Sigmoid colon (tissue), 7 donors: ENCODE measurements at places on chromosomes 4 and X.

GRCh38 chr4:89000844-89001360, 56.1 kb downstream of the FAM13A start:
- DNase-seq: no peak

DNA sequence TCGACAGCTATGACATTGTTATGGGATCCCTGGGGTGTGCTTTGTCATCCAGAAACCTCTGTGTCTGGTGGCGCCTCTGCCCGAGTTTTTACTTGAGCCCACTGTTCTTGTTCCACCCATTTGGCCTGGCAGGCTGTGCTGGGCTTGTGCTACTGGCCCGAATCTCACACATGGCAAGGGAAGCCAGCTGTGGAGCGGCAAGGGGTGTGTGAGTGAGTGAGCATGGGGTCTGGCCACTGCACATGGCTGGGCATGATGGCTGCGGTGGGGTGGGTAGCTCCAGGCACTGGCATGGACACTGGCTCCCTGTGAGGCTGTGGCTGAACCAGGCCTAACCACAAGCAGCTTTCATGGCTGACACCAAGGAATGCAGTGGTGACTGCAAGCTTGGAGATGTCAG, 89.2 kb downstream of the DACH2 start:
- DNase-seq: no peak

- no peak for DNase-seq
These were observed 84.4 kb downstream of the CFAP299 start for GRCh38 chr4:80419946-80420345.

DNA sequence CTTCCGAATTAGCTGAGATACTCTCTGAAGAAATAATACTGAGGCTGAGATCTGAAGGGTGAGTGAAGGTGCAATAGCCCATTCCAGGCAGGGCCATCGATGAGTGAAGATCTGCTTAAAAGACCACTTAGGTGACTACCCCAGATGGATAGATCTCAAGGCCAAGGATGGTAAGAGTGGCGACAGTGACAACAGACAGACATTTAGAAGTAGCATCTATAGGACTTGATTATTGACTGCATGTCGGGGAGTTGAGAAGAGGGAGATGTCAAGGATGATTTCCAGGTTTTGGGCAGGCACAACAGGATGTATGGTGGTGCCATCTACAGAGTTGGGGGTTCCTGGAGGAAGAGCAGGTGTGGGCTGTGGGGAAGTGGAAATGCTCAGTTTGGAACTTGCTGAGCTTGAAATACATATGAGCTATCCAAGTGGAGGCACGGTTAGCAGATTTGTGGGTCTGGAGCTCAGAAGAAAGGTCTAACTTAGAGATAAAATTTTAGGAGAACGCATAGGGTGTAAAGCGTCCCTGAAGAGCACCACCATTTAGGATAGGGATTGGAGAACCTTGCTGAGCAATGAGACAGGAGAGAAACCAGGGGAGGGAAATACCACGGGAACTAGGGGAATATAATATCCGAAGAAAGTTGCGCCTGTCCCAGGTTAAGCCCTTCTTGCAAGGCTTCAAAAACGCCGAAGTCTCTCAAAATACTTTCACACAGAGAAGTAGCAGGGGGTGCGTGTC, 688 bp downstream of the UFSP2 start:
- DNase-seq: peak; percentile 60

DNA sequence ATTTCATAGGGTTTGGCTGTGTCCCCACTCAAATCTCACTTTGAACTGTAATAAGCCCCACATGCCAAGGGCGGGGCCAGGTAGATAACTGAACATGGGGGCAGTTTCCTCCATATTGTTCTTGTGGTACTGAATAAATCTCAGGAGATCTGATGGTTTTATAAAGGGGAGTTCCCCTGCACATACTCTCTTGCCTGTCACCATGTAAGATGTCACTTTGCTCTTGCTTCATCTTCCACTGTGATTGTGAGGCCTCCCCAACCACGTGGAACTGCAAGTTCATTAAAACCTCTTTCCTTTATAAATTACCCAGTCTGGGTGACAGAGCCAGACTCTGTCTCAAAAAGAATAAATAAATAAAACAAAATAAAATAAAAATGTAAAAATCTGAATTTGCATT, 95.9 kb downstream of the PDS5A start:
- no peak for DNase-seq

GRCh38 chrX:97326456-97326855, 442.7 kb downstream of the RPA4 start:
- DNase-seq: no peak

GRCh38 chrX:19162851-19163250, 40.6 kb upstream of the ADGRG2 start:
- no peak for DNase-seq

- DNase-seq: no peak
These were observed 28.8 kb downstream of the RPS6KA3 start for GRCh38 chrX:20237864-20238263.

DNA sequence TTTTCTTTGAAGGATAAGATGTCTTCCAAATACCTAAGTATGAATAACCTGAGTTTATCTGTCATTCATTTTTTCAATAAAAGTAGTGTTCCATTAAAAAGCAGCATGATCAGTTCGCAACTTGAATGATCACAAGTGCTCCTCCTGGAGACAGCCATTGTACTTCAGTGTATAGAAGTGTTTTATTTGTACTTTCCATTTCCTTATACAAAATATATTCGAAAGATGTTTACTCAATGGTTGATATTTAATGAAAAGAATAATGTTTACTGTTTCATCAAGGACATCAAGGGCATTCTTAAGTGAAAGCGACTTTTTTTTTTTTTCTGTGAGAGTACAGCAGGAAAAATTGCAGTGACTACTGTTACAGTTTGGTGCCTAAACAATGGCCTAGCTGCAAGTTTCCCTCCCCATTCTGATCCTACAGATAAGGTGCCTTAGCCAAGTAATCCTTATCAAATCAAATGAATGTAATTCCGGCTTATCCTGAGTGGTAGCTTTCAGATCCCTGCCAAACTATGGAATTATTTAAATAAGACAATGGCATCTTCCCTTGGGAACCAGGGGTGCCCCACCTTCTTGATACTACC, 69.0 kb upstream of the IL15 start:
- DNase-seq: no peak

DNA sequence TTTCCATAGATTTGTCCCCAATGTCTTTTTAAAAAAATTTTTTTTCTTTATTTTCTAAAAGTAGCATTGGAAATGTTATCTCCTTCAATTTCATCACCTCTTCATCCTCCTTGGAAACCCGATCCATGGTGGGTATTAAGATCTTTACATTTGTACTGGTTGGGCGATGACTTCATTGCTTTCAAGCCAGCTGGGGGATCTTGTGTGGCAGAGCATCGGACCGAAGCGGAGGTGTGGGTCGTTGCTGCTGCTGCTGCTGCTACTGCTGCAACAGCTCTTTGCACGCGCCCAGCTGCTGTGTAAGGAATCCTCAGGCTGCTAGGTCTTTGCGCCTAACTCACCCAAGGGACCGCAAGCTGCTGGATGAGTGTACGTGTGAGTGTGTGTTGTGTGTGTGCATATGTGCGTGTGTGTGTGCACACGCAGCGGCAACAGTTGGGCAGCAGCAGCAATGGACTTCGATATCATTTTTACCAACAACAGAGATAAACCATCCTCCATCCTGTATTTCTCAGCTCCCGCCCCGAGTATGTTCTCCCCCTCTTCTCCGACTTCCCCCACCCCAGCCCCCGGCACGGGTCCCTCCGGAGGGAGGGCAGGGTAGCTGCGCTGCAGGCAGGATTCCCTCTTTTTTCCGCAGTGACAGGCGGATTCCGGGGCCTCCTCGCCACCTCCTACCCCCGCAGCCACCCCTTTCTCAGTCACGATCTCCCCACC, 768 bp upstream of the CDKL5 start:
- peak; percentile 69 for DNase-seq

- DNase-seq: no peak
These were observed 22.5 kb upstream of the RPA4 start for GRCh38 chrX:96861218-96861617.

DNA sequence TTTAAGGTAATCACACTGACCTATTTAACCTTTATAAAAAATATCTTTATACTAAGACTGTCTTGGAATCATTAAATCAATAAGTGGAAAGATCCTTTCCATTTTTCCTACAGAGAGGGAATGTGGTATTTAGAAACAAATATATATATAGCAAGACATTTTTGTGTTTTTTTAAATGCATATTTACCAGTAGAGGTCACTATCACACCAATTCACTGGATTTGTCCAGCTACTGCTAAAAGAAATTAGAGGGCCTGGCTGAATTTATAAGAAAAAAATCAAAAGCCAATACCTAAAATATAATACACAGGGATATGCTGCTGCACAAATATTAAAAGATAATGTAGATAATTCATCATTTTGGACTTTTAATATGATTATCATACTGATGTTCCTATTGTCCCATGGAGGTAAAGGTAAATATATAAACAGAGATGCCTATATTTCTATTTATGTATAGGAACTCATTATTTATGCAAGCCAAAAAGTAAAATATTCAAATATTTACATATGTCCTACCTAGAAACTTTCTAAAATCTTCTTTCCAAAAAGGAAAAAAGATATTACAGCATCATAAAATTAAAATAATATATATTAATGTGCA, 69.5 kb downstream of the PDE5A start:
- no peak for DNase-seq

GRCh38 chrX:42096265-42096920, 173.0 kb upstream of the CASK start:
- no peak for DNase-seq

- no peak for DNase-seq
These were observed 8.7 kb downstream of the C1QTNF7 start for GRCh38 chr4:15436513-15436912.

GRCh38 chr4:133856731-133857355, 344.7 kb downstream of the PABPC4L start:
- no peak for DNase-seq
